Activated CD4-positive, alpha-beta T cell treated with anti-CD3 and anti-CD28 coated beads, Interleukin-10, Interleukin-2, amounts not matched to agents 100 ng/mL and 50 ng/mL, durations not matched to agents 16 hours and 8 hours (primary cell): ENCODE measurements at places on chromosomes 2 and 18.

DNA sequence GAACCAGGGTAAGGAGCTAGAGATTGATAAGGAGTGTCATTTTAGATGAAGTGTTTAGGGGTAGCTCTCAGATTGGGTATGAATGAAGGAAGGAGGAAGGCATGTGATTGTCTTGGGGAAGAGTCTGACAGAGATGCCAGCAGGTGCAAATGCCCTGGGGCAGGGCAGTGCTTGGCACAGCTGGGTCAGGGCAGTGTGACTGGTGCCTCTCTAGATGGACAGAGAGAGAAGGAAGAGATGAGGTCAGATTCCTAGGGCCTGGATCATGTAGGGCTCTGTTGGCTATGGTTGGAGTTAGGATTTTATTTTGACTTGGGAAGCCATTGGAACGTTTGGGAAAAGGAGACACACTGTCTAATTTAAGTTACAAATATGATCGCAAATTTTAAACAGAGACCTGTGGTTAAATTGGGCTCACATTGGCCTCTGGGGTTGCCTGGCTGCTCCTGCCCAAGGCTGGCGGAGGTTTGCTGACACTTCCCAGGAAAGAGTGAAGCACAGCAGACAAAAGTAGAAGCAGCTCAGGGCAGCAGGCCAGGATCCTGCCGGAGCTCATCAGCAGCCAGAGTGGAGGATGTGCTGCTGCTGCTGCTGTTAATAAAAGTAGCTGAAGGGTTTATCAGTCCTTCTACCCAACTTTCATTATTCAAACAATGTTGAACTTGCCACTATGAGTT is 32.7 kb upstream of the FHL2 start:
- DNase-seq: no peak

- DNase-seq: no peak
Measured at GRCh38 chr2:211494085-211494484, 937.7 kb downstream of the CPS1 start.

DNA sequence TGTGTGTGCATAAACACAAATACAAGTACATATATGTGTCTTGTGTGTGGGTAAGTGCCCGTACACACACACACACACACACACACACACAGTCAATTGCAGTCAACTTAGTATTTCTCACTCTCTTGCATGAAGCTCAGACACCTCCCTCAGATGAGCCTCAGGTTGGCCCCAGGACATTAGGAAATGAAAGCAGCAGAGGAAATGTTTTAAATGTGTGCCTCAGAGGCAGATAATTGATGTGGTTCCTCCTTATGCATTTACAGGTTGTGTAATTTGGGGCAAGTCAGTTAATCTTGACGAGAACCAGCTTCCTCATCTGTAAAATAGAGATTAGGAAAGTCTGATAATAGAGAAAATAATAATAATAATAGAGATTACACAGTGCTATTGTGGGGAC is 814.0 kb upstream of the ID2 start:
- no peak for DNase-seq

GRCh38 chr2:86158286-86158685 is 37.0 kb downstream of the IMMT start:
- DNase-seq: no peak

GRCh38 chr2:98489486-98489885 is 44.8 kb downstream of the INPP4A start:
- no peak for DNase-seq

- DNase-seq: no peak
Measured at GRCh38 chr18:38552732-38553321, 987.2 kb upstream of the CELF4 start.

DNA sequence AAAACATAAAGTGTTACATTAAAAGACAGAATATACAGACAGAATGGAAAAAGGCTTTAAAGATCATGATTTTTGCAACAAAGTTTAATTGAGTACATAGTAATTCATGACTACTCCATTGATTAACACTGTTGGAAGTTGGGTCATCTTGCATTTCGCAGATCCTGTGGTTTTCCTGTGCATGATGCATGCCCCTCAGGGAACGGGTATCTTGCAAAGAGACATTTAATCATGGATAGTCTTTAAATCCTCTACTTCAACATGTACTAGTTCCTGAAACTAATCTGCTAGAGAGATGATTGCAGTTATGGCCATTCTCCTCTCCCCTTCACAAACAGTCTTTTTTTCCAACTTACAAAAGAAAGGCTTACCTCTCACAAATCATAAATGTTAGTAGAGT is 155.6 kb upstream of the DSEL start:
- no peak for DNase-seq

DNA sequence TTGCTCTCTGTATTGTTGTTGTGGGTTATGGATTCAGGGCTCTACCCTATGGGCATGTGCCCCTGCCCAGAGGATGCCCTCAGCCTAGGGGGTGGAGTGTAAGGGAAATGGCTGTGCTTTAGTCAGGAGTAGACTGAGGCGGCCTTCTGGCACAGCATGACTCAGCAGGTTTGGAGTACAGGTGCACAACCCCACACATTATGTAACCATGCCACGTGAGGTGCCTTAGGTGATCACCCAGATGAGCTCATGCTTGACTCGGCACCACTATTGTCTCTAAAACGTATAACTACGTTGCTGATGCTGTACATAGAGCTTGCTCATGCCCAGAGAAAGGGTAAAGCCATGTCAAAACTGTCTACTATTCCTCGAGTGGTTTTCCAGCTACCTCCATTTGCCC is 48.3 kb upstream of the ZC3H15 start:
- DNase-seq: no peak

DNA sequence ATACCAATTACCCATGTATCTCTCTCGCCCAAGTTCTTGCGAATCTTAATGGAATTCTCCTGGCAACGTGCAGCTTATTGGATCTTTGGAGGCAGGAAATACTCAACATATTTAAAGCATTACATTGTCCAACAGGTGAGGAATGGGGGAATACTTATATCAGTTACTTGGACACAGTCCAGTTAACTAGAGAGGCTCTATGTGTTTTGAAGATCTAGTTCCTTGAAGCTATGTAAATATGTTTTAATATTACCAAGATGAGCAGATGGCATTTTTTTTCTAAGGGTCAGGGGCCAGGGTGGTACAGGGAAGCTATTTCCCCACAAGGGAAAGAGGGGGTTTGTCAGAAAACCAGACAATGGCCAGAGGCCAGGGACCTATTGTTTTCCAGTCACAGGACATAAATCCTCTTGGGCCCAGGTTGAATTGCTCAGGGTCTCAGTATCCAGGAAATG is 26.8 kb upstream of the MC5R start:
- DNase-seq: no peak

DNA sequence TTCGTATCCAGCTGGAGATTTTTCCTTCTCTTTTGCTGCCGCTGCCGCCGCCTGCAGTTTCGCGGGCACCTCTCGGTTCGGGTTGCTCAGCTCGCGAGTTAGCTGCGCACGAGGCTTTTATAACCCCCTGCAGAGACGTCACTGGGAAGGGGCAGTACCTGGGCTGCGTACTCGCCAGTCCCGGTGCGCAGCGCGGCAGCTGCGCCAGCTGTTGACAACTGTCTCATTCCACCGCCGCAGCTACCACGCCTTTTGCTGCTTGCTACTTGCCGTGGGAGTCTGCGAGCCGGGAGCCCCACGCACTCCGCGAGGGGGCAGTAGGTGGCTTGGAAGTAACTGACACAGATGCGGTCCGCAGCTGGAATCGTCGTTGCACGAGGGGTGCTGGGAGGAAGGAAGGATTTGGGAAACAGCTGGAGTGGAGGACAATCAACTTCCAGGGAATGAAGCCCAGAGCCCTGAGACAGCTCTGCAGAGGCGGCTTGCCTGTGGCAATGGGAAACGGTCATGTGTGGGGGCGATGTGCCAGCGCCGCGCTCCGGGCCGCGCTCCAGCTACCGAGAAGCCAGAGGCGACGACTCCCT is at the start of gene TACR1:
TSS of gene TACR1 (minus strand) at position 93 of the 584 bp plus-strand sequence. CDS start 586 bp downstream, outside the sequence.
- DNase-seq: peak; percentile 64

DNA sequence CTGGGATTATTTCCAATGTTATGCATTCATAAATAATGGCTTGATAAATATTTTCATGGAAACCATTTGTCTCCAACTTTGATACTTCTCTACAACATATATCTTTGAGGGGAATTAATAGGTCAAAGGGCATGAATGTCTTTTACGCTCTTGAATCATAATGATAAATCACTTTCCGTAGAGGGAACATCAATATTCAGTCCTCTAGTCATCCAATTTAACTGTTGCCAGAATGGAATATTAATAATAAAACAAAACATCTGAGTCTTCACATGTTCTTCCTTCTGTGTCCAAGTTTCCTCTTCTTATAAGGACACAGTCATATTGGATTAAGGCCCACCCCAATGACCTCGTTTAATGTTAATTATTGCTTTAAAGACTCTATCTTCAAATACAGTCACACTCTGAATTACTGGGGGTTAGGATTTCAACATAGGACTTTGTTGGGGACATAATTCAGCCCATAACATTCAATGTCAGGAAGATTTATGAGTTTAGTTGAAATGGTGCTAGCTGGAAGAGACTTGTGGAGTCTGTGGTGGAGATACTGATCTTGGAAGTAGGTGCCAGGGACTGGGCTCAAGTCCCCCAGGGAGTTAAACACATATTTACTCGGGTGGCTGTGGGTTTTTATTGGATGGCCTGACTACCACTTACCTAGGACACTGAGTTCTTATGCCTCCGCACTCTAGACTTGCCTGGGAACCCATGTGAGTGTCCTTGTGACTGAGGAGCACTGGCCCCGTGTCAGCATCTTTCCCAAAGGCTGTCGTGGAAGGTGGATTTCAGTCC is 85.0 kb upstream of the SEC11C start:
- DNase-seq: no peak

GRCh38 chr2:218894151-218894879 is 13.7 kb downstream of the WNT10A start:
- no peak for DNase-seq

- DNase-seq: no peak
Measured at GRCh38 chr18:63111671-63112402, 207.7 kb downstream of the BCL2 start.

DNA sequence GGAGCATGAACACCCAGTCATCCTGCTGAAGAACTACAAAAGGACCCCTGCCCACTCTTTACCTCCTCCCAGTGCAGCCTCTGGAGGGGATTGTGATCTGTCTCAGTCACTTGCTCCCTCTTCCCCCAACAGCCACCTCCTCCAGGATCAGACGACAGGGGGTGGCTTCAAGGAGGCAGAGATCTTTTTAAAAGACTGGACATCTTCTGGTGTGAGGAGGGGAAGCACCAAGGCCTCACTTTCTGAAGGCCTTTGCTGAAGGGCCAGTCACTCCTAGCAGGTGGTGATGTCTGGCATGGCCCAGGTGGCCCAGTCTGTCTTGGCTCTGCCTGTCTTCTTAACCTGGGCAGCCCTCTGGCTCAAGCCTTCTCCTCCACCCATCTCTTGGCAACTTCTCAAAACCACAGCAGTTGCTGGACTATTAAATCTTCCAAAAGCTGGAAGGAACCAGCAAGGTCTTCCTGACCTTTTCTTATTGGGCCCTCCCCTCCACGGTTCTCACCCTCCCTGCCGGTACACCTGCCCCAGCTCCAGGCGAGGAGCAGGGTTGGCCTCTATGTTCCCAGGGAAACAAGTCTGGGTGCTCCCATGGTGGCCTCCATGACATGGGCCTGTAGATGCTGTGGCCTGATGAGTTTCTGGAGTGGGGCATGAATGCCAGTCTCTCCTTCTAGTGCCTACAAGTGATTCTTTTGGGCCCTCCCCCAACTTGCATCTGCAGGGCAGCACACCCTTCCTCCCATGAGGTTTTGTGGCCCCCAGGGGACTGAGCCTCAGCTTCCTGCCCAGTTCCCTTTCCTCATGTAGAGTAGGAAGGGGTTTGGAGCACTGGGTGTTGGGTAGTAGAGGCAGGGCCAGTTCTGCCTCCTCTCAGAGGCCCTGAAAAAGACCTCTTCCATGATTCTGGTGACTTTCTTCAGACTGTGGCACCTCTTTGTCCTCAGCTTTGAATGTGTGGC is 5.0 kb upstream of the ATP6V1B1 start:
- DNase-seq: no peak

DNA sequence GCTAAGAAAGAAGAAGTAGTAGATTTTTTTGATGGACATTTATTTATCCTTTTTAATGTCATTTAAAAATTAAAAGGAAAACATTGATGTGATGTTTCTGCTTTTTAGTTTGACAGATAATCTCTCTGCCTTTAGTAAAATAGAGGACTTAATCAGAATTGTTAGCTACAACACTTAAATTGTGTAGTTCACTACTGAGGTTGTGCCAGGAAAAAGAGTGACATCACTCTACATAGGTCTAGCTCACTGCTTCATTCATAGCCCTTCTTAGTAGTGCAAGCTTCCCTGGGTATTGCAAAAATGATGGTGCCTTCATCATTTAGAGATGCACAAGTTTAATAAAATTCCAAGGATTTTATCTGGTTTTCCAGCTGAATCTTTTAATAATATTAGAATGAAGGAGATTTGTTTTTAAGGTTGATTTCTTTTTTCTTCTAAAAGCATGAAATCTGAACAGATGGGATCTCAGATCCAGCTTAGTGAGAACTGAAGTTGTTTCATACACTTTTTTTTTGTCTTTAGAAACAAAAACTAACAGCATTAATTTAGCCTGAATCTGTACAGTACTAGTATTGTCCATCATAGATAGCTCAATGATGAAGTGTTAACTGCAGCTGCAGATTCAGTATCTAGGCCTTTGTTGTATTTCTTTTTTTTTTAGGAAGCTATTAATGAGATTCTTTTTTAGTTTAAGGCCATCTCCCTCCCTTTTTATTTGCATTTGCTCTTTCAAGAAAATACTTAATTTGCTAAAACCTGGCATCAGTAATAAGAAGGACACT is 20.6 kb upstream of the TMEFF2 start:
- DNase-seq: no peak

GRCh38 chr2:27313882-27314645 is 5.8 kb upstream of the UCN start:
- no peak for DNase-seq

- no peak for DNase-seq
Measured at GRCh38 chr18:58150772-58151171, 106.7 kb downstream of the NEDD4L start.

GRCh38 chr2:171516793-171517192 is 5.5 kb upstream of the CYBRD1 start:
- no peak for DNase-seq

DNA sequence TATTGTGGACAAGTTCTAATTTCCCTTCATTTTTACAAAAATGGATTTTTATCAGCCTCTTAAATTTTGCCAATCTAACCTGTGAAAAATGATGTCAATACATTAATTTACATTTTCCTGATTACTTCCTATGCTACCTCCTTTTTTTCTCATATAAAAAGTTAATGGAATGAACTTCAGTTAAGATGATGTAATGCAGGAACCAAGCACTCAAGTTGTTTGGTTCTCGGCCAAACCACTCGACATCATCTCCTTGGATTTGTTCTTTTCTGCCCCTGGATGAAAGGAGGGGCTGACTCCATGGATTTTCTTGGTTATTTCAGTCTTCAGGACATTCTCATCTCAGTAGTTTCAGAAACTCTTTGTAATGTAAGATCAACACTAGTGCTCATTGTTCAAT is 253.1 kb upstream of the NXPH2 start:
- DNase-seq: no peak

GRCh38 chr2:15570104-15570503 is 9.0 kb upstream of the NBAS start:
- no peak for DNase-seq

- DNase-seq: no peak
Measured at GRCh38 chr2:65701191-65701590, 268.8 kb upstream of the SPRED2 start.
